Stomach (tissue), 19 donors: ENCODE measurements at places on chromosomes 16 and 17. TPM values are rescaled to one million over a fixed set of nuclear protein-coding genes. Genes with fewer than 3 reads are reported as not detected.
A peak's percentile ranks its signal among the peaks of the same experiment; 100 is the strongest.

DNA sequence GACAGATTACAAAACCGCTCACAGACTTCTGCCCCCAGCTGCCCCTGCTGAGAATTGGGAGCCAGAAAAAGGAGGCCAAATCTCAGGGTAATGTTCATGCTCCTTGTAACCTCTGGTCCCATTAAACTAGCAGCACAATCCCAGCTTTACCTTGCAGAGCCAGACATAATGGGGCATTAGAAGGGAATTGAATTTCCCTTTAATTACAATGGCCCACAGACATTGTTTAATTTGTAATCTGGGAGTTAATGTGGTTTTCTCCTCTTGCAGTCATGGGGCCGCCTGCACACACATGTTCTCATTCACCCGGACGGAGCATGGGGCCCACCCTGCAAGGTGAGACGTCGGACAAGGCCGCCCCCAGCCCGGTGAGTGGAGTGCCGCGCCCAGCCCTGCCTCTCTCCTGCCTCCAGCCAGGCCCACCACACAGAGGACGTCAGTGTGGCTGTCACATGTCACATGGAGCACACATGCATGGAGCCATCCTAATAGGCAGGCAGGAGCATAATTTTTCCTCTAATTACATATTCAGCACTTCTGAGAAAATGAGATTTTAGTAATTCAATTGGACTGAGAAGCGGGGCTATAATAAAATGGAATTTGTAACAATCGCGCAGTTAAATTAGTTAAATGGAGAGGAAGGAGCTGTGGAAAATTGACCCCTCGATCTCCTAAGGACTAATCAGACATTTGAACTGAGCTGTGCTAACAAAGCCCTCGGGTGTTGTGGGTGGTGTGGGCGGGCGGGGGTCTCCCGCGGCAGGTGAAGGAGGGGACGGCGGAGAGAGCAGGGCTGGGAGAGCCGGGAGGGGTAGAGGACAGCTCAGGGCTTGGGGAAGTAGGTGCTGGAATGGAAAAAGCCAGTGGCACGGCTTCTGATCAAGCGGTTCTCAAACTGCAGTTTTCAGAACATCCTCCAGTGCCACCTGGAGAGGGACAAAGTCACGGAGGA is 87.7 kb downstream of the ENGASE start:
- no peak for DNase-seq

GRCh38 chr17:28580959-28581358 is 4.3 kb upstream of the ALDOC start:
- no peak for DNase-seq

- DNase-seq = peak; percentile 89
Observed at GRCh38 chr17:83109793-83110645, 30.6 kb downstream of the METRNL start.

DNA sequence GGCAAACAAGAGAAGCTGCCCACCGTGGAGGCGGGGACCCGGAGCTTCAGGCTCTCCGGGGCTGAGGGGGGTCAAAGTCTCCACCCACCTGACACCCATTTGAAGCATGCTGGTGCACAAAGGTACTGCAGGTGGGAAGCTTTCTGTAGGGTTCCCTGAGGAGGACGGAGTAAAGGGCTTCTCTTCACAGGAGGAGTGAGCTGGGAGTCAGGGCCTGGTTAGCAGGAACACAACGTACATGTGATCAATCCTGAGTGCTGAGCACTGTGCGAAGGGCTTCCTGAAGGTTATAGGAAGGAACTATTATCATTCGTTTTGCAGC is 252.9 kb upstream of the RPL38 start:
- DNase-seq = no peak

DNA sequence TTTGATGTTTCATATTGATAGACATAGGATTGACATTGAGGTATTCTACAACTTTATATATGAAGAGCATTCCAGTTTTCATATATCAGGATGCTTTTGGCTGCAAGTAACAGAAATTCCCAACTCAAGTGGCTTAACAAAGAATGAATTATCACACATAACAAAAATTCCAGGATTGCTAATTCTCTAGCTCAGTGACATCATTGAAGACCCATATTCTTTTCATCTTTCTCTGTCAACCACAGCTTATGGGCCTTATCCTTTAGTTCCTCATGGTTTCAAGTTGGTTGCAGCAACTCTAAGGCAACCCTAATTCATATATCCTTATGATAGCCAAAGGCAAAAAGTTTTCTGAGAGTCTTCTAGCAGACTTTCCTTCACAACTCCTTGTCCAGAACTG is 91.5 kb upstream of the HAS3 start:
- no peak for DNase-seq

DNA sequence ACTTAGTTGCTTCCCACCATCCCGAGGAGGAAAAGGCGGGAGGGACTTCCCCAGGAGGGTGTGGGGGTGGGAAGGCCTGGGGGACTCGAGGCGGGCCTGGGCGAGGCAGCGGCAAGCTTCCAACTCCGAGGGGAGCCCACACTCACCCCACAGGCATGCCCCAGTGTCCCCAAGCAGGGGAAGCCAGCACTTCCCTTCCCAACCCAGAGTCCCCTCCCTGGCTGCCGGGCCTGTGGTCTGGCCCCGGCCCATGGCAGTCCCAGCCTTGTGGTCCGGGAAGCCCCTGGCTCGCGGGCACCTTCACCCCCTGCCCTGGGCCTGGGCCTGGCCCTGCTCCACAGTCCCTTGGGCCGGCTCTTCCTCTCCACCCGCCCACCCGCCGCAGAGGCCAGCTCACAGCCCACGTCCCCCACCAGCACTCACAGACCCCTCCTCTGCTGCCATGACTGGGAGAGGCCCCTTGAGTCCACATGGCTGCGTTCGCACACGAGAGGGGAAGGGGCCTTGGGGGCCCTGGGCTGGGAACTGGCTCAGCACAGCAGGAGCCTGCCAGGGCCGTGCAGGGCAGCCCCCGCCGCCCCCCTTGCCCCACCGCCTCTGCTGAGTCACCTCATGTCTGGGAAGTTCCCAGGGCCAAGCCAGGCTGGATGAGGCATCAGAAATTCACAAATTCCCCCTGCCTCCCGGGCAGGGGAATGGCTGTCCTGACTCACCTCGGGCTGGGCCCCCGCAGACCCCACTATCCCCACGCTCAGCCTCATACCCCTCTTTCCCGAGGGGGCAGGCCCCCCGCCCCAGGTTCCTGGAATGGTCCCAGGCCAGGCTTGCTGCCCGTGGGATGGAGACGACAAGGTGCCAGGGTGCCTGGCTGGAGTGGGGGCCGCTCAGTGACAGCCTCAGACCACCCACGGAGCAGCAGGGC is 27.8 kb downstream of the BAHCC1 start:
- peak; percentile 74 for DNase-seq

- DNase-seq = no peak
Observed at GRCh38 chr17:46732160-46732559, 86.3 kb downstream of the WNT3 start.

DNA sequence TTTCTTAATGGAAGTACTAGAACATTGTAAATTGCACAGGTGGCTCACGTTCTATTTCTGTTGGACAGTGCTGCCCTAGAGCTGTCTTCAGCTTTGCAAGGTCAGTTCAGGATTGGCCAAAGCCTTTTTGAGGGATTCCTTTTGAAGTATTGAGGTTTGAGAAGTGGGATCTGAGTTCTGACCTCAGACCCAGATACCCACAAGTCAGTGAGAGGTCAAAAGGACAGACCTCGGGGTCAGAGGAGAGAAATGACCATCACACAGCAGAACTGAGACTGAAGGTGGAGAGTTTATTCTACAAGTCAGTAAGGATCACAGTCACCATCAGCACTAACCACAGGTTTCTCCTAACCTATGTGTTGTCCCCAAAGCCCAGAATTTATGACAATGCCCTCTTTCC is 1.7 kb downstream of the ACSM5 start:
- DNase-seq = no peak

GRCh38 chr17:77792626-77793025 is 165.9 kb upstream of the TNRC6C start:
- no peak for DNase-seq

- DNase-seq = no peak
Observed at GRCh38 chr16:24336491-24336890, 80.4 kb downstream of the CACNG3 start.

- no peak for DNase-seq
Observed at GRCh38 chr17:80116276-80116920, 15.0 kb downstream of the GAA start.

DNA sequence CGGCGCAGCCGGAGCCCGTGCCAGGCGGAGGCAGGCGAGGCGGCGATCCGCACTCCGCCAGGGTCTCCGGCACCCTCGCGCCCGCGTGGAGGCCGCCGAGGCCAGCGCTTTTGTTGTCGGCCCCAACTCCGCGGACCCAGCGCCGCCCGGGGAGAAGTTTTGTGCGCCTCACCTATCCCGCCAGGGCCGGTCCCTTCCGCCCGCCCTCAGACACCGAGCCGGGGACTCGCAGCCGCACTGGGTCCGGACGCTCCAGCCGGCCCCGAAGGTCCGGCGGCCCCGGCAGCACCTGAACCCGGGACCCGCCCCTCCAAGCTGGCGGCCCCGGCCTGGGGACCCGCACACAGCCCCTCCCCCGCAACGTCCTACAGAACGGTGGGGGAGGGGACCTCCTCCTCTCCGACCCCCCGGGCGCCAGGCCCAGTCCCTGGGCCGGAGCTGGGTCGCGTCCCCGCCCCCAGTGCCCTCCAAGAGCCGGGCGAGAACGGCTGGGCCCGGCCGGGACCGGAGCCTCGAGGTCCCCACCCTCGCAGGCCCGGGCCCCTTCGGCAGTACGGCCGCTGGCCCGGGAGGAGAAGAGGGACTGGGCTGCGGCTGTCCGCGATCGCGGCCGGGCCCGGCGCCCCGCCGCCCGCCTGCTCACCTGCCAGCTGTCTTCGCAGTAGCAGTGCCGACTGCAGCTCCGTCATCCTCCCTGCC is 698 bp downstream of the UBE2G1 start:
- DNase-seq = no peak

GRCh38 chr17:17569691-17570090 is 21.8 kb downstream of the PEMT start:
- no peak for DNase-seq

DNA sequence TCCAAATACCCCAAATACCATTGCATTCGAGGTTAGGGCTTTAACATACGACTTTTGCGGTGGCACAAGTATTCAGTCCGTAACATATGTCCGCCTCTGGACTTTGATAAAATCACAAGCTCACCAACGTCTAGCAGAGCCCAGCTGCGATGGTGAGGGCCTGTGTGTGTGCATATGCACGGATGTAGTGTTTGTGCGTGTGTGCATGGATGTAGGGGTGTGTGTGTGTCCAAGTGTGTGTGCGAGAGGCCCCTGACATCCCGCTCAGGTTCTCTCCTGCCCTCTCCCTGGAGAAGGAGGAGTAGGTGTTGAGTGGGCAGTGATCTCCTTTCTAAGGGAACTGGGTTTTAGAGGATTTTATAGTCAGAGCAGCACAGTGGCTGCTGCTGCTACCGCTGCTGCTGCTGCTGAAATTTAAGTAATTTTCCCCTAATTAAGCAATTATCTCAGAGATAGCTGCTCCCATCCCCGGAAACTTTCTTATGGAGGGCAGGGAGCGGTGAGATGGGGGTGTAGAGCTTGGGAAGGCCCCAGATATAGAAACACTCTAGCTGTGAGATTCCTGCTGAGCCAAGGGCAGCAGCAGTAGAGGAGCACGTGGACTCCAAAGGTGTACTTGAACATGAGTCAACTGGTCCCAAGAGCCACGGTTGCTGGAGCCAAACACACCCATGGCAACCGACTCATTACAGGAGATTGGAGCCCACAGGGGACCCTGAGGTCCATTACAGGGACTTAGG is 121.7 kb upstream of the SDK2 start:
- DNase-seq = no peak

- peak; percentile 81 for DNase-seq
Observed at GRCh38 chr17:17440010-17440843, 36.6 kb upstream of the MED9 start.

GRCh38 chr16:9309844-9310243 is 218.4 kb downstream of the HAPSTR1 start:
- DNase-seq = no peak

ZNHIT3 gene
- total RNA-seq = 27.4 TPM

CA4 gene
- total RNA-seq = not detected

CTRB2 gene
- total RNA-seq = not detected

MYH13 gene
- 3.5 TPM for total RNA-seq

CCL4L2 gene
- not detected for total RNA-seq

VMO1 gene
- not detected for total RNA-seq

PDF gene
- total RNA-seq = not detected

EPX gene
- total RNA-seq = not detected
